ENCODE measurements at places on chromosomes 5 and 9.
A peak's percentile ranks its signal among the peaks of the same experiment; 100 is the strongest.

- DNase-seq, result no peak
These were observed 97.8 kb downstream of the C5orf15 start for GRCh38 chr5:133870661-133871060.

- peak; percentile 28 for DNase-seq
These were observed 133.4 kb upstream of the GAS1 start for GRCh38 chr9:87080512-87081264.

DNA sequence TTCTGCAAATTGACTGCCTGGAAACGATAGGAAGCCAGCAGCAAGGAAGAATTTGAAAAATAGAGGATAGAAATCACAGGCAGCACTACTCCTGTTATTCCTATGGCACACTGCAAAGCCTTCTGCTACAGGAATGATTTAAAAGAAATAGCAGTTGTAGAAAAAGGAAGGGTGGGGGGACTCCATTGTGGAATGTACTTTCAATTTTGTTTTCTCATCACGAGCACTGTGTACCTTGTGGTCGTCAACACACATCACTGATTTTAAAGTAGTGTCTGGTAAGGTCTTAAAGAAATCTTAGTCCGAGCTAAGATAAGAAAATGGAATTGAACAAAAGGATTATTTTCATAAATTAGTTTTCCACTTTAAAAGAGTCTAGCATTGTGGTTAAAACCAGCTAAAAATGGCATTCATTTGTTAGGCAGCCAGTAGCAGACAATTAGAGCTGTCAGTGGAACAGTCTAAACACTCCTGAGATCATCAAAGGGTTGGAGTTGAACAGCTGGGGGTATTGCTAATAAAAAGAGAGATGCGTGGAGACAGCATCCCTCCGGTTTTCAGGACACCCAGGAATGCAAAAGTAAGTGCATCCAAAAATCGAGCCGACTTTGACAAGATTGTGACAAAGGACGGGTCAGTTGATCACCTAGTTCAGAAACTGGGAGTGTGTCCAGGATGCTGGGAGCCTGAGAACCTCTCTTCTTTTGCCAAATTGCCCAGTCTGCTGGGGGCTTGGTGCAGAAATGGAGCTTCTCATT is 97.8 kb upstream of the WWC1 start:
- DNase-seq, result no peak

DNA sequence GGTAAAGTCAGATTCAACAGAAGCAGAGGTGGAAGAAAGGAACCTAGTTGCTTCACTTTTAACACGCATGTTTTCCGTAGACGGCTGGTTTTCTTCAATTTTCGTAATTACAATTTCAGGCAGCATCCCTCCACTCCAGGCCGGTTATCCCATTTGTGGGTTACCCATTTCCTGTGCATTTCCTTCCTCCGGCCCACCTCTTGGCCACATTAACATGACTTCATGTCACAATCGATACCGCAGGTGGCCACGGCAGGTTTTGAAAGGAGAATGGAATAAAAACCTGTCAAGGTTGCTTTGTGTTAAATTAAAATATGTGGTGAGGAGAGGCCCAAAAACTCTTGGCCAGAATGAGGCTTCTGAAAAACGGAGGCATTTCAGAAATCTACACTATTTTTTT is 130.2 kb downstream of the PCSK5 start:
- DNase-seq, result no peak

GRCh38 chr5:160497878-160498277 is 76.2 kb downstream of the PTTG1 start:
- DNase-seq, result no peak

GRCh38 chr5:43804041-43804440 is 201.1 kb downstream of the NNT start:
- DNase-seq, result no peak

DNA sequence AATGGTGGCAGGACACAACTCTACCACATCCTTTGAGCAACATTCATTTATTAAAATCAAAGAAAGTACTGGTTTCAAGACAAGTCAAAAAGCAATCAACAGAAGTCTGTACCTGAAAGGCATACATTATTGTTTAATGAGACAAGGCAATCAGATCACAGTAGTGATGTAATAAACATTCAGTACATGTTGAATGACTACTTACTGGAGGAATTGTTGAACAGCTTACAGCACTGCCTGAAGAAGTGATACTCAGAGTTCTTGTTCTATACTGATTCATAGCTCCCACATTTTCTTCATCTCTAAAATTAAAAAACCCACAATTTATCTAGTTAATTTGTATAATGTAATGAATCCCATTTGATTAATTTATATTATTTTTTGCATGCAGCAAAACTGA is 18.2 kb downstream of the RIOK2 start:
- DNase-seq, result no peak

DNA sequence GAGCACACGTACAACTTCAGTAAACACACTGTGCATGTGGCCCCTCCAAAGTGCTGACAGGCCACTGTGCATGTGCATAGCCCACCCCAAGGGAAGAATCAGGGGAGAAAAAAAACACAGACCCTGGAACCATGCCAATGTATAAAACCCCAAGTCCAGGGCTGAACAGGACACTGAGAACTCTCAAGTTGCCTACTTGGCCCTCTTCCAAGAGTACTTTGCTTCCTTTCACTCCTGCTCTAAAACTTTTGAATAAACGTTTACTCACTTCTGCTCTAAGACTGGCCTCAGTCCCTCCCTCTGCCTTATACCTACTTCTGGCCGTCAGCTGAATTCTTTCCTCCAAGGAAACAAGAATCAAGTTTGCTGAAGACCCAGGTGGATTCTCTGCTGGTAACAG is 77.7 kb upstream of the NFIB start:
- DNase-seq, result no peak

DNA sequence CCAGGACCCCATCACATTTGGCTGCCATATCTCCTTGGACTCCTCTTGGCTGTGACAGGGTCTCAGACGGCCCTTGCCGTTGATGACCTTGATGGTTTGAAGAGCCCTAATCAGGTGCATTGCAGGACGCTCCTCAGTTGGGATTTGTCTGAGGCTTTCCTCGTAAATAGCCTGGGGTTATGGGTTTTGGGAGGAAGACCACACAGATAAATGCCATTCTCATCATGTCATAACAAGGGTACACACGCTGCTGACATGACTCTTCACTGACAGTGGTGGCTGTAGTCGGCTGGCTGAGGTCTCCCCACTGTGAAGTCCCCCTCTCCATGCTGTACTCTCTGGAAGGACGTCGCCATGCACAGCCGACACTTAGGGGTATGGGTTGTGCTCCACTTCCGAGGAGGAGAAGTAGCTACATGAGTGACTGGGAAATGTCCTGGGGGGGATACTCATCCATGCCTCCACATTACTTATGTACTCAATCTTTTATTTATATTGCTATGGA is 42.9 kb upstream of the SPTLC1 start:
- no peak for DNase-seq

Data from SW480 (cell line).